Muscle of back (tissue), 13 donors: ENCODE measurements at places on chromosomes 16 and 17. TPM values are rescaled to one million over a fixed set of nuclear protein-coding genes. Genes with fewer than 3 reads are reported as not detected.

The PDF gene
- 2.3 TPM for polyA plus RNA-seq

The MYH1 gene
- 12.2 TPM for polyA plus RNA-seq

The NBR1 gene
- 54.0 TPM for polyA plus RNA-seq

The KRTAP4-9 gene
- polyA plus RNA-seq, result not detected

The CCDC154 gene
- 1.4 TPM for polyA plus RNA-seq

The CLEC18A gene
- 0.35 TPM for polyA plus RNA-seq

The ZFPM1 gene
- 1.1 TPM for polyA plus RNA-seq

The KRT40 gene
- 14.3 TPM for polyA plus RNA-seq

The ZNF75A gene
- 35.3 TPM for polyA plus RNA-seq

The APOBR gene
- 0.85 TPM for polyA plus RNA-seq

The RHBDL3 gene
- 1.1 TPM for polyA plus RNA-seq

The DNASE1L2 gene
- 0.65 TPM for polyA plus RNA-seq

The DLG4 gene
- 19.6 TPM for polyA plus RNA-seq

The MMD gene
- 16.8 TPM for polyA plus RNA-seq
